ENCODE measurements at places on chromosomes 16 and 17.

- no peak overlapping the region for H3K4me3 ChIP-seq
- H3K36me3 ChIP-seq: no peaks in the 10 kb centered on the region
- no peak for DNase-seq
- no peaks in the 10 kb centered on the region for H3K27me3 ChIP-seq
- no peaks in the 10 kb centered on the region for H3K4me1 ChIP-seq
These were observed 10.6 kb downstream of the RAB40B start for GRCh38 chr17:82687871-82688270.

GRCh38 chr16:74922150-74923138 is 62.5 kb downstream of the WDR59 start:
- H3K27ac ChIP-seq: no peak overlapping the region
- H3K36me3 ChIP-seq: peaks cover 60% of the 10 kb centered on the region
- no peaks in the 10 kb centered on the region for H3K27me3 ChIP-seq
- DNase-seq: no peak
- no peaks in the 10 kb centered on the region for H3K4me1 ChIP-seq
- H3K4me3 ChIP-seq: no peak overlapping the region

DNA sequence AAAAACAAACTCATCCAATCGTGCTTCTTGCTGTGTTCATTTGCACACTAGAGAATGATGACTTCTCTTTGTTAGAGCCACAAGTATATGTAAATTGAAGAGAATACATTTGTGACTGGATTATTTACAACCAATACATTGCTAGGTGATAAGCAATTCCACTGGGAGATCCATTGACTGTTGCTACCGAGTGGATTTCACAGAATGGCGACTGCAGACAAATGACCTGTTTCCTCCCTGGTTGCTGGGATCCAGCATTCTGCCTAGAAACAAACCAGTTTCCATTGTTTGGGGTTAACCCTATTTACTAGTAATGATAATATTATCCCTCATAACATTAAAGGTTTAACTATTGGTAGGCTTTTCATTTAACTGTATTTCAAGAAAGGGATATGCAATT is 36.9 kb upstream of the CPHXL start:
- peaks cover 11% of the 10 kb centered on the region for H3K27me3 ChIP-seq
- no peak for DNase-seq
- H3K4me1 ChIP-seq: no peaks in the 10 kb centered on the region
- no peak overlapping the region for H3K4me3 ChIP-seq
- no peaks in the 10 kb centered on the region for H3K36me3 ChIP-seq

- H3K27me3 ChIP-seq: no peaks in the 10 kb centered on the region
- H3K27ac ChIP-seq: no peak overlapping the region
- no peak overlapping the region for H3K4me3 ChIP-seq
- DNase-seq: no peak
These were observed 57.1 kb upstream of the AXIN2 start for GRCh38 chr17:65618516-65618915.

DNA sequence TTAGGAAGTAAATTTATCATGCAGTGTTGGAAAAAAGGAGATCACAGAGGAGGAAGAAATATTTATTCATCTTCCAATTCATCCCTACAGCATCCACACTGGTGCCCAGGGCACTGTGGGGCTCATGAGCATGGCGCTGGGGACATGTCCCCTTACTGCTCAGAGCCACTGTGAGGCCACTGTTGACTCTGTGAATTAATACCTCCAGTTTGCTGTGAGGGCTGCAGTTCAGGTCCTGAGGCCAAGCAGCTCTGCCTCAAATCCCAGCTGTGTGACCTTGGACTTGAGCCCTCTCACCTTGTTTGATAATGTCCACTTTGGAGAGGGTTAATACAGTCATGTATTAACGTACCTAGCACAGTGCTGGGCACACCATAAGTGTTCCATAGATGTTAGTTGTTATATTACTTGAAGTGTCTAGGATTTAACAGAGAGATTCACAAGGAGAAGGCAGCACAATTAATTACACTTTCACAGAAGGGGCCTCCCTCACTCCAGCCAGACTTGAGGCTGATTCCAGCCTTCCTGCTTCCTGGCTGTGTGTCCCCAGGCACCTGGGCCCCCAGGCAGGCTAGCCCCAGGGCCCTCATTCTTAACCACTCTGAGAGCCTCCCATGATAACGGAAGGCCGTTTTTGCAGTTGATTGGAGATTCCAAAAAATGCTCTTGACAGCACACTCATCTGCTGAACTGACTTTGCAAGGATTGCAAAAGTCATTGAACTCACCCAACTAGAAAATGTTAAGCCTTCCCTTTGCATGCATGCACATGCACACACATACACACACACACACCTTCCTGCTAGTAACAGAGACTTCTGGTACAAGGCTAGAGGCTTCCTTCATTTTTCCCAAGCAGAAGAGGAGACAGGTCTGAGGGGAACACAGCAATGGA is 29.4 kb downstream of the KATNIP start:
- H3K27ac ChIP-seq: peak overlapping the region; percentile 86
- no peak overlapping the region for H3K4me3 ChIP-seq
- no peak for DNase-seq
- peaks cover 18% of the 10 kb centered on the region for H3K4me1 ChIP-seq

- H3K4me1 ChIP-seq: no peaks in the 10 kb centered on the region
- DNase-seq: no peak
- H3K36me3 ChIP-seq: no peaks in the 10 kb centered on the region
- H3K27ac ChIP-seq: no peak overlapping the region
- no peaks in the 10 kb centered on the region for H3K27me3 ChIP-seq
- no peak overlapping the region for H3K4me3 ChIP-seq
These were observed 167.4 kb upstream of the CACNG5 start for GRCh38 chr17:66667491-66668030.

DNA sequence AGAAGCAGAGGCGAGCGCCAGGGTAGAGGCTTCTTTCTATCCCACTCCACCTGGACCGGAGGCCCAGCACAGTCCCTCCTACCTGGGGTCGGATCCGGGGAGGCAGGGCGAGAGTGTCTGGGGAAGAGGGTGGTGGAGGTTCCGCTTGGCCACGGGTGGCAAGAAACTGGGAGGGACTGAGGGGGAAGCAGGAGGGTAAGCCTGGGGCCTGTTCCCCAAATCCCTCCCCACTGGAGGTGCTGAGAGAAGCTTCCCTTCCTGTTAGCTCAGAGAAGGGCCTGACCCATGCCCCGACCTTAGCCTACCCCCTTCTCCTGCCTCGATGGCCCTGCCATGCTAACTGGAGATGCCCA is 1.8 kb upstream of the TPPP3 start:
- no peaks in the 10 kb centered on the region for H3K36me3 ChIP-seq

GRCh38 chr17:59827721-59828477 is 64.8 kb downstream of the TUBD1 start:
- H3K4me1 ChIP-seq: peaks cover 46% of the 10 kb centered on the region
- no peak overlapping the region for H3K4me3 ChIP-seq
- no peaks in the 10 kb centered on the region for H3K27me3 ChIP-seq
- H3K36me3 ChIP-seq: no peaks in the 10 kb centered on the region
- no peak for DNase-seq
- peak overlapping the region; percentile 98 for H3K27ac ChIP-seq

DNA sequence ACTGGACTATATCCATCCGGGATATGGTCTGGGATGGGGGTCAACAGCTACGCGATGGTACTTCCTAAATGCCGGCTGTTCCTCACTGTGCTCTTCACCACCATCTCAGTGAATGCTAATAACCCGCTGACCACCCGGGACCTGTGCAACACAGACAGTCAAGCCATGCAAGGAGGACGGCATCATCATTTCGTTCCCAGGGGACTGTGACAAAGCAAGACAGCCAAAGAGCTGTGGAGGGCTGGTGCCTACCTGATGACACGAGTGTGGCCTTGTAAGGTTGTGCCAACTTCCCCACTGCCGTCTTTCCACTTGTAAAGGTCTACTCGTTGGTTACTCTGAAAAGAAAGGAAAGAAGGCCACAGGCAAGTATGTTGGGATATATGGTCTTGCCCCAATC is 33.7 kb downstream of the WDR59 start:
- no peaks in the 10 kb centered on the region for H3K4me1 ChIP-seq
- H3K4me3 ChIP-seq: no peak overlapping the region
- no peak for DNase-seq
- peaks cover 58% of the 10 kb centered on the region for H3K36me3 ChIP-seq

DNA sequence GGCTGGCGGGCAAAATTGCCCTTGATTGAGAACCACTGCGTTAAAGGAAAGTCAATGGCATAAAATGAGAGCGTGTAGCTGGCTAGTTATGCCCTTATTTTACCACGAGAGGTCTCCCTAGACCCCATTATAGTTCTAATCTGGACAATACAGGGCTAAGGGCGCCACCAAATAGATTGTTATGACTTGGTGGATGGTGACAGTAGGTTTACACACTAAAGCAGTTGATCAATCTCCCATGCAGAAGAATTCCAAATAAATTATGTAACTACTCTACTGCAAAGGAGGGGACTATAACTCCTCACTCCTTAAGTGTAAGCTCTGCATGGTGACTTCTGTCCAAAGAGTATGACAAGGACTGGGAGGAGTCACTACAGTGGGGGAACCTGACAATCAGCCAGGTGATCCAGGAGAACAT is 20.4 kb upstream of the YPEL2 start:
- no peaks in the 10 kb centered on the region for H3K36me3 ChIP-seq
- no peaks in the 10 kb centered on the region for H3K4me1 ChIP-seq
- no peak overlapping the region for H3K4me3 ChIP-seq
- DNase-seq: no peak
- H3K27me3 ChIP-seq: no peaks in the 10 kb centered on the region
- H3K27ac ChIP-seq: no peak overlapping the region

Data from RWPE2 (cell line).